ENCODE measurements at places on chromosomes 2 and 18.
A peak's percentile ranks its signal among the peaks of the same experiment; 100 is the strongest.

DNA sequence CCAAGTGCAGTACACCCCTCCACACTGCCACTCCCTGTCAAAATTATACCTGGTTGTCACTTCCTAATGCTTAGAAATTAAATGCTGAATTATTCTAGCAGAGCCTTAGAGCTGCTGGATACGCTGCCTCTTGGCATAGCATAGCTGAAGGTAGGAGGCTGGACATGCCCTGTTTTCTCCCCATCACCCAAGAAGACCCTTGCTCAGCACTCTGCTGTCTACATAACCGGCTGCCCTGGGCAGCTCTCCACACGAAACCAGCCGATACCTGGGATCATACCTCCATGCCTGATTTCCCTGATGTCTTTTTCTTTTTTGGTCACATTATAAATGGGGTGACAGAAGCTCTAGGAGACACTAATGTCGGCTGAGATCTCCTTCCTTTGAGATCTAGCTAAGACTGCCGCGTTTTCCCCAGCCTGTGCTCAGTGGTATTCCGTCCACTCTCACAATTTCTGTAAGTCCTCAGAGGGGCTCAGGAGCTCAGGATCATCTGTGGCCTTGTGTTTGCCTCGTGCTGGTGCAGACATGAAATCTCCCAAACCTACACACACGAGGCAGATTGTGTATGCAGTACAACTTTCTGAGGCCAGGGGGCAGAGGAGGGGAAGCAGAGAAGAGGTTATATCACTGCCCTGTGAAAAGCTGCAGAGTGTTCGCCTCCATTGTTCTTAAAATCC is 13.5 kb upstream of the ZAP70 start:
- peak; percentile 62 for DNase-seq

DNA sequence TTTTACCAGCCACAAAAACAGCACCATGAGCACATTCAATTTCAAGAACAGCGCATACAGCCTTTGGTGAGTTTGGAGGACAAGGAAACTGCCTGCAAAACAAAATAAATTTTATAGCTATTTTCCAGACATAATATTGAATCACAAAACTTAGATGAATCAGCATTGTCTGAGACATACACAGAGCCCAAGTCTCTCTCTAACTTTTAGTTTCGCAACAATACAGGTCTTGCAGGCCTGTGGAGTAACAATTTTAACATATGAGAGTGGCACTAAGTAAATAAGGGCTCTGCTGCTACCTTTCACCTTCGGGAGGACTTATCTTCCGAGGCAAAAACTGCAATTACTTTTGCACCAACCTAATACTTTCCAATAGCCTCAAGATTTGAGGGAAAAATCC is 56.1 kb upstream of the PEX13 start:
- no peak for DNase-seq

GRCh38 chr2:240926516-240927389 is 20.6 kb downstream of the CROCC2 start:
- no peak for DNase-seq

GRCh38 chr2:56184500-56185011 is 766 bp downstream of the CCDC85A start:
- no peak for DNase-seq

GRCh38 chr2:168120730-168121129 is 126.7 kb downstream of the STK39 start:
- no peak for DNase-seq

DNA sequence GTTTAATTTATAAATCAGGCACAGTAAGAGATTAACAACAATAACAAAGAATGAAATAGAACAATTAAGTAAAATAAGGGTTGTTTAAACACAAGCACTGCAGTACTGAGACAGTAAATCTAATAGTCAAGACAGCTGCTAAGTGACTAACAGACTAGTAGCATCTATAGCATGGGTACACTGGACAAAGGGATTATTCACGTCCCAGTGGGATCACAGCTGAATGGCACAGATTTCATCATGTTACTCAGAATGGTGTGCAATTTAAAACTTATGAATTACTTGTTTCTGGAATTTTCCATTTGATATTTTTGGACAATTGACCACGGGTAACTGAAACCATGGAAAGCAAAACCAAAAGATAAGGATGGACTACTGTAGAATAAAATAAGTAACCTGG is 161.9 kb upstream of the DAPL1 start:
- peak; percentile 52 for DNase-seq

DNA sequence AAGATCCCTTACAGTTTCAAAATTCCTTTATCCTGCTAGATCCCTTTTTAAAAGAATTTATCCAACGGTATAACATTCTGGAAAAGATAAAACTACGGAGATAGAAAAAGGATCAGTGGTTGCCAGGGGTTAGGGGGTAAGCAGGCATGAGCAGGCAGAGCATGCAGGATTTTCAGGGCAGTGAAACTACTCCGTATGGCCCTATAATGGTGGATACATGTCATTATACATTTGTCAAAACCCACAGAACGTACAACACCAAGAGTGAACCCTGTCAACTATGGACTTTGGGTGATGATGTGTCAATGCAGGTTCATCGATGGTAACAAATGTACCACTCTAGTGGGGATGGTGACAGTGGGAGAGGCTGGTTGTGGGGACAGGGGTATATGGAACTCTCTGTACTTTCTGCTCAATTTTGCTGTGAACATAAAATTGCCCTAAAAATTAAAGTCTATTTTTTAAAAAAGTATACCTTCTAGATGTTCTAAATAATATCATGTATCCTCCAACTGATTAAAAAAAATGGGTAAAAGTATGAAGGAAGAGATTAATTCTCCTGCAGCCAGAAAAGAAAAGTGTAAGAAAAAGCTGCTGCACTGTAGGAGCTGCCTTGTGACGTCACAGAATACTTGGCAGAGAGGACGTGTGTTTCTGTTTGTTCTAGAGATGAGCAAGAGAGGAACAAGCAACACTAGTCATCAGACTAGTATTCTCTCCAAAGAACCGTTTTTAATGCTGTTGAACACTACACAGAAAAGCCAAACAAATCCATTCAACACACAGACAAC is 23.6 kb downstream of the ANKRD44 start:
- peak; percentile 82 for DNase-seq

DNA sequence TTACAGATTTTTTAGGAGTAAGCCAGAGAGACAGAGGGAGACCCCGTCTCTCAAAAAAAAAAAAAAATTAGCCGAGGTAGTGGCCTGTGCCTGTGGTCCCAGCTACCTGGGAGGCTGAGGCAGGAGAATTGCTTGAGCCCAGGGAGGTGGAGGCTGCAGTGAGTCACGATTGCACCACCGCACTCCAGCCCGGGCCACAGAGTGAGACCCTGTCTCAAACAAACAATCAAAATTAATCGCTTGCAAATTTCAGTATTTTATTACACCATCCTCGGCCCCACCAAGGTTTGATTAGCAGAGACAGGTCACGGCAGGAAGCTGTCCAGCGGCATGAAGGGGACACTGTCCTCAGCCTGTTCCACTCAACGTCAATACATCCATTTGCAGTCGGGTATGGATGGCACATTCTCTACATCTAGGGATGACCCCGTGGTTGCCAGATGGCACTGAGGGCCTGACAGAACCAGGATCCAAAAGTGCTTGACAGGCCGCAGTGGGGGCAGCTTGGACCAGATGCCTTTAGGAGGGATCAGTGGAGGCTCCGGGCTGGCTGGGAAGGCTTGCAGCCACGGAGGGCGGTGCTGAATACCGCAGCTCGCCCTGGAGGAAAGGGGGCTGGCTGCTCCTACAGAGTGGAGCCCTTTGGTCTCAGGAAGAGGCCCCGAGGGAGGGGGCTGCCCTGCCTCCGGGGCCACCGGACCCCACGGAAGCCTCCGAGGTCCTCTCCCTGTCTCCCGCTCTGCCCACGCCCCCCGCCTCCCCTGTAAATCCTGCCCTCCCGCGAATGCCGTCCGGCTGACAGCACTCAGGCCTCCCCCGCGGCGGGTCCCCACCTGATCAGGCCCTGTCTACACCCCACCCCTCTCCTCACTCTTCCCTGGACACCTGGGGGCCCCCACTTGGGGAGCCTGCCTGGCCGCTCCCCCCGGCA is 13.1 kb downstream of the ASPRV1 start:
- DNase-seq, result no peak

- no peak for DNase-seq
These were observed 260.5 kb downstream of the CCDC85A start for GRCh38 chr2:56444339-56444738.

DNA sequence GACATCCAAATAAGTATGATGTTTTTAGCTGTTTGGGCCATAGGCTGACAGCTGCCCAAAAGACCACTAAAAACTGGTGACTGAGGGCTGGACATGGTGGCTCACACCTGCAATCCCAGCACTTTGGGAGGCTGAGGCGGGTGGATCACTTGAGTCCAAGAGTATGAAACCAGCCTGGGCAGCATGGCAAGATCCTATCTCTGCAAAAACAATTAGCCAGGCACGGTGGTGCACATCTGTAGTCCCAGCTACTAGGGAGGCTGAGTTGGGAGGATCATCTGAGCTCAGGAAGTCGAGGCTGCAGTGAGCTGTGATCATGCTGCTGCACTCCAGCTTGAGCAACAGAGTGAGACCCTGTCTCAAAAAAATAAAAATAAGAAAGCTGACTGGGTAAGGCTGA is 511.5 kb upstream of the RAB6C start:
- no peak for DNase-seq

DNA sequence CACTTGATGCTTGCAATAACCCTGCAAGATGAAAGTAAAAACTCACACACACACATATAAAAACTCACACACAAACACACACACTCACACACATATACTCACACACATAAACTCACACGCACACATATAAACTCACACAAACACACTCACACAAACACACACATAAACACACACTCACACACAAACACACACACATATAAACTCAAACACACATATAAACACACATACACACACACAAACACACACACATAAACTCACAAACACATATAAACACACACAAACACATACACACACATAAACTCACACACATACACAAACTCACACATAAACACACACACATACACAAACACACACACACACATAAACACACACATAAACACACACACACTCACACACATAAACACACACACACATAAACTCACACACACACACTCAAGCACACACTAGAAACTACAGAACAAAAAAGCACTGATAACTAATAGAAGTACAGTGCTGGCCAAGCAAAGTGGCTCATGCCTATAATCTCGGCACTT is 117.7 kb upstream of the TEKT4 start:
- no peak for DNase-seq

- no peak for DNase-seq
These were observed 38.2 kb downstream of the FHOD3 start for GRCh38 chr18:36335476-36336279.

GRCh38 chr2:221614274-221614673 is 42.2 kb upstream of the EPHA4 start:
- DNase-seq, result no peak

DNA sequence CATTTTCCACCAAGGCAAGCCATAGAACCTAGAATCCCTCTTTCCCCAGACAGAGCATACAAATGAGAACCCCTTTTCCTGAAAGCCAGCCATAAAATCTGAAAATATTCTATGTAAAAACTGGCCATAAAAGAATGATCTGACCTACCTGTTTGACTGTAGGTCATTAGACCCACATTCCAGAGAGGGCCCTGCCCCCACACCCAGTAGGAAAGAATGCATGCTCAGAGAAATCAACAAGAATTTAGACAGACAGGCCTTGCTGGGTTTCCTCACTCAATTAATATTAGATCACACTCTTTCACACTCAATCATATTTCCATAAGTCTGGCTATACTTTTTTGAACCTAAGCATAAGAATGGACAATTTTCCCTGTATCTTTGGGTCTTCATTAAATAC is 929.5 kb downstream of the ERBB4 start:
- no peak for DNase-seq

GRCh38 chr2:3472966-3473365 is 46.4 kb downstream of the ADI1 start:
- DNase-seq, result no peak

DNA sequence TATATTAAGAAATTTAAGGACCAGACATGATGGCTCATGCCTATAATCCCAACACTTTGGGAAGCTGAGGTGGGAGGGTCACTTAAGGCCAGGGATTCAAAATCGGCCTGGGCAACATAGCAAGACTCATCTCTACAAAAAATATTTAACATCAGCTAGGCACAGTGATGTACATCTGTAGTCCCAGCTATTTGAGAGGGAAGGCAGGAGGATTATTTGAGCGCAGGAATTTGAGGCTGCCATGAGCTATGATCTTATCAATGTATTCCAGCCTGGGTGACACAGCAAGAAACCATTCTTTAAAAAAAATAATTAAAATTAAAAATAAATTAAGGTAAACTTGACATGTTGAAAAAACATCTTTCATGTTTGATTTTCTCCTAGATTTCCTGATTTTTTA is 564.2 kb downstream of the MBD2 start:
- DNase-seq, result no peak

DNA sequence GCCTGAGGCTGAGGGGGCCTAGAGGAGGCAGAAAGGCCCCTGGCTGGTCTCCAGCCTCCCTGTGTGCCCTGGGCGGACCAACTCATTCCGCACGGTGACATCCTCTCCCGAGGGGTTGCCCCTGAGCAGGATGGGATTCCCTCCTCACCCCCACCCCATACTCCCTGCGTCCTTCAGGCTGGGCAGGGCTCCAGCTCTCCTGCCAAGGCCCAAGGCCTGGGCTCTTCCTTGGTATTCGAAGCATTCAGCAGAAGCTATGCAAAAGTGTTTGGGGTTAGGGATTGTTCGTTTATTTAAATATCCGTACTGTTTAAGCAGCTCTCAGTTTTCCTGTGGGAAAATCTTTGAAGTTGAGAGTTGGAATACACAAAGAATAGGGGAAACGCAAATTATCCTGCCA is 113.1 kb upstream of the RAB12 start:
- no peak for DNase-seq

Measured in foreskin melanocyte (primary cell).